ENCODE measurements at places on chromosomes 5 and 9.

DNA sequence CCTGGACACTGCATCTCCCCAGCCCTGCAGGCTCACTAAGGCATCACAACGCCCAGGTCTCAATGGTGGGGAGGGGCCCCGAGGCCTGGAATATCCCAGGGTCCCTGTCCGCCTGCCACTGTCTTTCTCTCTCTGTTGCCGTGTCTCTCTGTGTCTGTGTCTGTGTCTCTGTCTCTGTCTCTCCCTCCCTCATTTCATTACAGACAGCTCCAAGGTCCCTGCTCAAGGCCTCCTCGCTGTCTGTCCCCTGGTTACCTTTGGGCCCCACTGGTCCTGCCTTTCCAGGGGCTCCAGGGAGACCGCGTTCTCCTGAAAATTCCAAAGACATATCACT lies 3.2 kb downstream of the FCN1 start:
- DNase-seq = no peak

- DNase-seq = no peak
Observed at GRCh38 chr9:90107726-90108655, 503.2 kb downstream of the GADD45G start.

- no peak for DNase-seq
Observed at GRCh38 chr9:6997330-6997729, 239.6 kb downstream of the KDM4C start.

DNA sequence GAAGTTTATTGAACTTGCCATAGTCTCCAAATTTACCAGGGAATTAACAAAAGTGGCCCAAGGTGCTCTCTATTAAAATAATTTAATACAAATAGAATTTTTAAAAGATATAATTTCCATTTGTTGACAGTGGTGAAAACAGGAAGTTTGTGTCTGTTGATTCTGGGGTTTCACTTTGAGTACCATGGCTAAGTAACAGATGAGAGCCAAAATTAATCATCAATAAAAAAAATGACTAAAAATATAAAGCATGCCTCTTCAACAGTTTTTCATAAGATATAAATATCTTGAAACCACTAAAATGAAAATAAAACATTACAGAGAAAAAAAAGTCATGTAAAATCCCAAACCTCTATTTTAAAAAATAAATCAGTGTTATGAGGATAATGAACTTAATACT lies 49.8 kb downstream of the SGCD start:
- DNase-seq = no peak

DNA sequence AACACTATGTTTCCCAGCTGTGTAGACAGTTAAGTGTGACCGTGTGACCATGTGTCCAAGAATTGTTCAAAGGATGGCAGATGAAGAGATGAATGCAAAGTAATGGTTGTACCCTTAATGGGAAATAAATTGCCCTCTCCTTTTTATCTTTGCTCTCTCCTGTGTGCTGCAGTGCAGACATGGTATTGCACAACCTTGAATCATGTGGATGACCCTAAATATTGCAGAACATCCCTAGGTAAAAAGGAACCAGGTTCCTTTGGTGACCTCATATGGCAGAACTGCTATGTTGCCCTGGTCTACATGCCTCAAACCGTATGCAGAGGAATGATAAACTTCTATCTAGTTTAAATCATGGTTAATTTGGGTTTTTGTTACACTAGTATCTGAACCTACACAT lies 81.7 kb upstream of the CTNND2 start:
- no peak for DNase-seq

- DNase-seq = no peak
Observed at GRCh38 chr9:110432253-110432652, 94.6 kb upstream of the TXNDC8 start.

DNA sequence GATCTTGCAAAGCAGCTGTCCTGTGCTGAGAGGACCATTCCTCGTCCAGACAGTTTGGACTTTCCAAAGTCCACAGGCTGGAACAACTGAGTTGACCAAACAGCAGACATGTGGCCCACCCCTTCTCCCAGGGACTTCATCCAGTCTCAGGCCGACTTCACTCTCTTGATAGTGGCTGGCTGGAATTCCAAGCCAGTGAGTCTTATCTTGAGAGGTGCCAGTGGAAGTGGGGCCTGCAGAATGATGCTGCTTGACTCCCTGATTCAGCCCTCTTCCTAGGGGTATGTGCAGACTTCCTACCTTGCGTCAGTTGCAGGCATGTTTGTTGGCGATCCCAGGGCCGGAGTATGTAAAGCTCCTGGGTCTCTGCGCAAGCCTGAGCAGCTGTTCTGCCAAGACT lies 131.4 kb upstream of the TSLP start:
- no peak for DNase-seq

DNA sequence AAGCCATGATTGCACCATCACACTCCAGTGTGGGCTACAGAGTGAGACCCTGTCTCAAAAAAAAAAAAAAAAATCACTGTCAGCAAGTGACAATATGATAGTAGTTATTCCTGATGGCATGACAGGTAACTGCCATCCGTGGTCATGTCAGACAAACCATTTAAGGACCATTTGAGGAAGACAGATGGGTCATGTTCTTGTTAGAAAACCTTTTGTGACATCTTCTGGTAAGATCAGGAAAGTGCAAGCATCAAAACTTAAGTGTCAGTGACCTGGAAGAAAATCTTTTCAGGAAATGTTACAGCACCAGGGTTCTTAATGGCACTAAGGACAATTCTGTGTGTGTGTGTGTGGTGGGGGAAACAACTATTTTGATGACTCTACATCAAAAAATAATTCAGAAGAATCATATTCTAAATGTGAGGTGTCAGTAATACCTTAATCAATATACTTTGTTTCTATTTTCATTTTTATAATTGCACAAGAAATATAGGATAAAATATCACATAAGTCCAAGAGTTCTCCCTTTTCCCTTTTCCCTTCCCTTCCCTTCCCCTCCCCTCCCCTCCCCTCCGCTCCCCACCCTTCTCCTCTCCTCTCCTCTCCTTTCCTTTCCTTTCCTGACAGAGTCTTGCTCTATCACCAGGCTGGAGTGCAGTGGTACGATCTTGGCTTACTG lies 17.8 kb downstream of the SLC38A9 start:
- peak; percentile 21 for DNase-seq

GRCh38 chr5:6886866-6887265 lies 173.6 kb downstream of the TENT4A start:
- no peak for DNase-seq

DNA sequence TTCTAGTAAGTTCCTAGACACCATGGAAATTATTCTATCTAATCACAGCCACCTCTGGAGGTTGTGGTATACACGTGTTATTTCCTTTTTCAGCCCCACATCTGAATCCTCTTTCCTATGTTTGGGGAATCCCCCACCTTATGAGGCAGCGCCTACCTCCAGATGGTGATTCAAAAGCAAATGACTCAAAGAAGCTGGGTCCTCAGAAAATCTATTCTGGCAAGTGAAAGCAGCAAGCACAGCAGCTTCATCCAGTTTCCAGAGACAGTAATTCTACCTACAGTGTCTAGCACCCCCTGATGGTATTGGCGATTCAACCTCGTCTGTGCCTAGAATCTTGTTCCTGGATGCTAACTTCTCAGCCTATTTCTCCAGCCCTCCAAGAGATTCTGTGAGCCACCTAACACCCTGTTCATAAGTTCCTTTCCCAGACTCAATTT lies 43.0 kb downstream of the STRBP start:
- peak; percentile 40 for DNase-seq

DNA sequence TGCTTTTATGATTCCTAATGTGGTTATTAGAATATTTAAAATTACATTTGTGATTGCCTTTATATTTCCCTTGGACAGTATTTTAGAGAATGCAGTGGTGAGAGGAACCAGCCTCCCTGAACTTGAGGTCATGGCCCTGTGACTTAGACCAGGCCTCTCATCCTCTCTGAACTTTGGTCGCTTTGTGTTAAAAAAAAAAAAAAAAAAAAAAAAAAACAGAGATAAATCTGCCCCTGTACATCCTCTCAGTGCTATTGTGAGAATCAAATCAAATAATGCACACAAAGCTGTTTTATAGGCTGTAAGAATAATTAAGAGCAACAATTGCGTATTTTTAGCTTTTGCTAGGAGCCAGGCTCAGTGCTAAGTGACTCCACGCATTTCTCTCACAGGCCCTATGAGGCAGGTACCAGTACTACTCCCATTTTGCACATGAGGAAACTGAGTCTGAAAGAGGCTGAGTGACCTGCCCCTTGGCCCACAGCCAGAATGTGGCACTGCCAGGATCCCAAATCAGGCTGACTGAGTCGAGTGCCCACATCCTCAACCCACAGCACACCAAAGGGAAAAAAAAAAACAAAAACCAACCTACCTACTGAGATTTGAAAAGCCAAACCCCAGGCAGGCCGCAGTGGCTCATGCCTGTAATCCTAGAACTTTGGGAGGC lies 110.3 kb upstream of the LARP1 start:
- no peak for DNase-seq

GRCh38 chr5:179163236-179164155 lies 103.3 kb downstream of the ZNF354C start:
- DNase-seq = no peak

DNA sequence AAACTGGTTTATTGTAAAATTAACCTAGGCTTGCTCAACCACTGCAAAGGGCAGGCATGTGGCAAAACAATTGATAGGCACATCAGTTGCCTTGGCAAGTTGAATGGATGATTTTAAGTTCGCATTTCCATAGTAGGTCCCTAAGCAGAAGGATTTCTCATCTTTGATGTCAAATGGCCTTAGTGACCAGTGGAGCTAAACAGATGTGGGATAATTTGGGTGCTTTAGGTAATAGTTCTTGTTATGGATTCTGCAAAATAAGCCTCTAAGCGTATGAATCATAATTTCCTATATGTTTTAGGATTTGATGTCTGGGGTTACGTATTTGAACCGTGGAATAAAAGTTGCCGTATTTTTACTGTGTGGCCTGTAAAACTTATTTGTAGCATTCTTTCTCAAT lies 182.4 kb downstream of the CD180 start:
- DNase-seq = no peak

DNA sequence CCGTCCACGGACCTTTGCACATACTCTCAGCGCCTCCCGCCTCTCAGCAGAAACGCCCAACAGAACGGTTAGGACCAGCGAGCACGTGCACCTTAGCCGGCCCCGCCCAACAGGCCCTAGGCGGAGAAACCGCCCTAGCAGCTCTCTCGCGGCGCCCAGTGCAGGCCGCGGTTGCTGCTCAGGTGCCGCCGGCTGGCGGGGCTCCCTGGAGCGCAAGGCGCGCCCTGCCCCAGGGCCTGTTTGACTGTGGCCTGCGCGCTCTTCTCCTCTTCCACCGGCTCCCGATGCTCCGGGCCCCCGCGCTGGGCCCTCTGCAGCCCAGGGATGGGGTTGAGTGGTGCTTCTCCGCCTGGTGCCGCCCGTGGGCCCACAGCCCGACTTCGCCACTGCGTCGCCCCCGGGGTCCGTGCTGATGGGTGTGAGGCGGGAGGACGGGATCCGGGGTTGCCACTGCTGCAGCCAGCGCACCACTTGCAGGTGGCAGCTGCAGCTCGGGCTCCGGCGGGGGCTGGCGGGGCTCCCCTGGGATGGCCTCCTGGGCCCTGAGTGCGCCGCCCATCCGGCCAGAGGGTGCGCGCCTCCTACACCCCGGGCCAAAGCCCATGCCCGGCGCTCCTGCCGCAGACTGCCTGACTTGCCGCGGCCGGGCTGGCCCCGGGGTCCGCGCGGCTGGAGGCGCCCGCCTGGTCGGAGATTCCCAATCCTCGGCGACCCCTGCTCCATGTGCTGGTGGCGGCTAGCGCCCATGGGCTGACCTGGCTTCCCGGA lies 1889.4 kb upstream of the CDH9 start:
- DNase-seq = no peak

GRCh38 chr5:6365142-6365976 lies 13.0 kb downstream of the MED10 start:
- peak; percentile 36 for DNase-seq

- no peak for DNase-seq
Observed at GRCh38 chr5:112232667-112233066, 186.4 kb downstream of the EPB41L4A start.

DNA sequence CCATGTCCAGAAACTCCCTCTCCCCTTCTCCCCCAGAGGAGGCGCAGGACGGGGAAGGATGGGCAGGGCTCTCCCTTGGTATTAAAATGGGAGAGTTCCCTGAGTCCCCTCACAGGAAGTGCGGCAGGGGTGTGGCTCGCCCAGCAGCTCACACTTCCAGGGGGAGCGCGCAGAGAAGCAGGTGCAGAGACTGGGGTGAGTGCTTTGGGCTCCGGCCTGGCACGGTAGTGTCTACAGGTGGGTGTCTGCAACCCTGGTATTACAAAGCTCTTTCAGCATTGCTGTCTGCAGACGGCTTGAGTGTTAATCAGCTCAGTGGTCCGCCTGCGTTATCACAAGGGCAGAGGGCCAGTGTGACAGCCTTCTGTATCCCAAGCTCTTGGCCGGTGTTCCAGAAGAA lies 114.9 kb upstream of the FBXL7 start:
- DNase-seq = no peak

GRCh38 chr5:163614787-163615186 lies 109.4 kb downstream of the MAT2B start:
- no peak for DNase-seq

DNA sequence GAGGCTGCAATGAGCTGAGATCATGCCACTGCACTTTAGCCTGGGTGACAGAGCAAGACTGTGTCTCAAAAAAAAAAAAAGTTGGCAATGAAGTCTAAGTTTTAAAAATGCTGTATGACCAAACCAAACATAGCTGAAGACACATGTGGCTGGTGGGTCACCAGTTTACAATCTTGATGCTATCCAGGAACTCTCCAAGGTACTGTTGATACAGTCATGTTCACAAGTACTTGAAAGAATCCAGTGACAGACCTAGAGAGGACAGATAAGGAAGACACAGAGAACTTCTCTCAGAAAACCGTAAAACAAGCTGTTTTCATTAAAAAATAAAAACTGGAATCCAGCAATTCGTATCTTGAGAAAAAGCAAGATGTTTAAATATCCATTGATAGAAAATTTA lies 95.7 kb downstream of the ACTBL2 start:
- peak; percentile 8 for DNase-seq

DNA sequence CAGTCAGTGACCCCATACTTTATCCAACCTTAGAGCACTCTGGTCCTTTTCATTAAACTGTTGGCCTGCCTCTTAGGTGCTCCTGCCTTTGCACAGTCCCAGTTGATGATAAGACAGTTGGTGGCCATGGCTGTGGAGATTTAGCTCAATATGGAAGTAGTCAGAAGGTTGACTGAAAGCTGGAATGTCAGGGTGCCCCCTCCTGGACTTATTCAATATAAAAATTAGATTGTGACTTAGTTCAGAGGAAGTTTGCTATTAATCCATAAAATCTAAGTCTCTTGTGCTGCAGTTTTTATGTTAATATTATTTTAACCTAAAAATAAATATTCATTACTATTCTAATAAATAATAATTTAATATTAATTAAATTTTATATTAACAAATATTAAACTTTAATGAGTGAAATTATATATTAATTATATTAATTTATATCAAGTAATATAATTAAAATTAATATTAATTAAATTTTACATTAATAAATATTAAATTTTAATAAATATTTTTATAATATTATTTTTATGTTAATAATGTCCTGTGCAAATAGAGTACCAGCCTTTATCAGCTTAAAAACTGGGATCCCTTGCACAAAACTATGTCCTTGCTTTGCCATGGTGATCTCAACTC lies 77.7 kb upstream of the ADAMTSL1 start:
- no peak for DNase-seq

GRCh38 chr5:65434122-65434521 lies 47.6 kb downstream of the ADAMTS6 start:
- DNase-seq = no peak
